ENCODE measurements at places on chromosomes 7 and 10. TPM values are rescaled to one million over a fixed set of nuclear protein-coding genes. Genes with fewer than 3 reads are reported as not detected.

The CTAGE8 gene
- total RNA-seq = 2.5 TPM

The DENND2A gene
- 7.4 TPM for total RNA-seq

The PCLO gene
- total RNA-seq = 6.9 TPM

- DNase-seq = no peak
These were observed 27.0 kb downstream of the DLD start for GRCh38 chr7:107917763-107918651.

GRCh38 chr10:60817398-60817805 lies 39.1 kb downstream of the CDK1 start:
- no peak for DNase-seq

DNA sequence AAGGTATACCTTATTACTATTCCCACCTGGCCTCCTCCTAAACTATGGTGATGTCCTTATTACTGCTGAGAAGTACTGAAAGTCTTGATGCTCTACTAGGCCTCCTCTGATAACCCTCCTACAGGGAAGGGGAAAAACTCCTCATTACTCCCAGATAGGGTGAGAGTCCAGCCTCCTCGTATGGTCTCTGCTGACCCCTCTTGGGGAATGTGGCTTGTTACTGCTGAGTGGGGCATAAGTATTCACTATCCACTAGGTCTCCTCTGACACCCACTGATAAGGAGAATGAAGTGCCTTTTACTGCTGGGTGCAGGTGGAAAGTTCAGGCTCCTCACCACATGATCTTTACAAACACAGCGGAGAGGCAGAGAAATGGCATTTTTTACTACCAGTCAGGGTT lies 222.9 kb downstream of the CHRM2 start:
- DNase-seq = no peak

DNA sequence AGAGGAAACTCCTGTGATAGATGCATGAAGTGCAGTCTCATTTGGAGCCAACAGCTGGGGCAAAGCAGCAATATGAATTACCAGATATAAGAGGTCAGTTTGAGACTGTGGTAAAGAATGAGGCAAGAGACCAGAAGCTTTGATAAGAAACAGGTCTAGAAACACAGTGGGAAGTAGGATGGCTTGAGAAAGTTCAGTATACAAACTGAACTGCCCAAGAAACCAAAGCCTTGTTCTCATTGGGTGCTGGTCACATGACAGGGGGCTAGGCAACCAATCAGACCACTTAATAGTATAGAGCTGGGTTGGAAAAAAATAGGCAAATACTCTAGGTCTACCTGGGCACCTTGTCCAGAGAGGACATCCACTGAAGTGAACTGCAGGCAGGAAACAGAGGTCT lies 46.2 kb upstream of the PLCE1 start:
- DNase-seq = no peak

DNA sequence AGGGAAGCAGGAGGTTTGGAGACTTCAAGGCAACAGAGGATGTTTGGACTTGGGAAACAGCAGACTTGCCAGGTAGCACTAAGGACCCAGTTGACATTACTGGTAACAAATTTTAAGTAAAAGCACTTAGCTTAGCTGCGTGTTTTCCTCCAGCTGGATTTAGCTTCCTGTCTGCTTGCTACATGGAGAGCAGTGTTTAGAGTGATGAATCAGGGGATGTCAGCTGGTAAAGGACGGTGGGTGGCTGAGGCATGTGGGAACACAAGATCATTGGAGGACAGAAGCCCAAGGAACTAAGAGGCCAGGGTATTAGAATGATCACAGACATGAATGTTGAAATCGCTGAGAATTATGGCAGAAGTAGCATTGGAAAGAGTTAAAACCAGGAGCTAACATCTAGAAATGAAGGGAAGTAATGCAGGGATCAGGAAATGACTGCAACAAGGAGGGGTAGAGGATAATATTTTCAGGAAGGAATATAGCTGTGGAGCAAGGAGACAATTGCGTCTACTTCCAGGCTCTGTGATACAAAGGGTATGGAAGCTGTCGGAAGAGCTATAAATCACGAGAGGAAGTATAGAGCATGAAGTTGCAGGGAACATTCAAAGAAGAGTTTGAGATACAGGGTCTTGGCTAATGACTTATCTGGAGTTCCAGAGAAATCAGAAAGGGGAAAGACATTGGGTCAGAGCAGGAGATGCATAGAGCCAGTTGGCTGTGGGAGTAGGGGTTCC lies 34.4 kb downstream of the CALD1 start:
- DNase-seq = no peak

GRCh38 chr10:114581071-114581470 lies 77.0 kb downstream of the ABLIM1 start:
- DNase-seq = no peak

DNA sequence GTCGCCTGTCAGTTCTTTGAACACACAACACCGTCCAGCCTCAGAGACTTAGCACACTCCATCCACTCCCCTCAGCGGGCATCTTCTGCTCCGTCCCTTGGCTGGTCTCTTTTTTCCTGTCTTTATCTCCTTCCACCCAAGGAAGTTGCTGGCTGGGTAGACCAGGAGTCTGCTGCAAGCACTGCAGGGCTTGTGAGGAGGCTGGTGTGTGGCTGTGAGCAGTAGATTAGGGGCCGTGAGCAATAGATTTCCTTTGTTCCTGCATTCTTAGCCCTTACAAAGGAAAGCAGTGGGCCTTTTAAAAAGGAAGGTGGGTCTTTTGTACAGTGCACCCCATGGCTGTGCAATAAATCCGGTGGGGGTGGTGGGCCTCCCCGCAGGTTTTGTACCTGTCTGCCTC lies 100.3 kb upstream of the BTBD16 start:
- no peak for DNase-seq

DNA sequence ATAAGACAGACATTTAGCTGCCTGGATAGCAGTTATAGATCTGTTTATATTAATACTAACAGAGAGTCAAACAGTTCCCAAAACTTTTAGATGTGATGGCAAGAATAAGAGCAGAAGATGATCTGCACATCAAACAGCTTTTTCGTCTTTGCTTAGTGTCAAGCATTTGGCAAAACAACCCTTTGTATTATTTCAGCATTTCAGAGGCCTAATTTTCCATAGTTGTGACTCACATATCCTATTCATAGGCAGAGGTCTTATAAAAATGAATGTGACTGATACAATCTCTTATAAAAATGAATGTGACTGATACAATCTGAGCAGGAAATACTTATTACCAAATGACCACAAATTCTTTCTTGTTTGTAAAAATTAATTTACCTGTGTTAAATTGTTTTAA lies 71.2 kb downstream of the LRRTM3 start:
- DNase-seq = no peak

GRCh38 chr7:69002416-69002815 lies 595.9 kb upstream of the AUTS2 start:
- no peak for DNase-seq

DNA sequence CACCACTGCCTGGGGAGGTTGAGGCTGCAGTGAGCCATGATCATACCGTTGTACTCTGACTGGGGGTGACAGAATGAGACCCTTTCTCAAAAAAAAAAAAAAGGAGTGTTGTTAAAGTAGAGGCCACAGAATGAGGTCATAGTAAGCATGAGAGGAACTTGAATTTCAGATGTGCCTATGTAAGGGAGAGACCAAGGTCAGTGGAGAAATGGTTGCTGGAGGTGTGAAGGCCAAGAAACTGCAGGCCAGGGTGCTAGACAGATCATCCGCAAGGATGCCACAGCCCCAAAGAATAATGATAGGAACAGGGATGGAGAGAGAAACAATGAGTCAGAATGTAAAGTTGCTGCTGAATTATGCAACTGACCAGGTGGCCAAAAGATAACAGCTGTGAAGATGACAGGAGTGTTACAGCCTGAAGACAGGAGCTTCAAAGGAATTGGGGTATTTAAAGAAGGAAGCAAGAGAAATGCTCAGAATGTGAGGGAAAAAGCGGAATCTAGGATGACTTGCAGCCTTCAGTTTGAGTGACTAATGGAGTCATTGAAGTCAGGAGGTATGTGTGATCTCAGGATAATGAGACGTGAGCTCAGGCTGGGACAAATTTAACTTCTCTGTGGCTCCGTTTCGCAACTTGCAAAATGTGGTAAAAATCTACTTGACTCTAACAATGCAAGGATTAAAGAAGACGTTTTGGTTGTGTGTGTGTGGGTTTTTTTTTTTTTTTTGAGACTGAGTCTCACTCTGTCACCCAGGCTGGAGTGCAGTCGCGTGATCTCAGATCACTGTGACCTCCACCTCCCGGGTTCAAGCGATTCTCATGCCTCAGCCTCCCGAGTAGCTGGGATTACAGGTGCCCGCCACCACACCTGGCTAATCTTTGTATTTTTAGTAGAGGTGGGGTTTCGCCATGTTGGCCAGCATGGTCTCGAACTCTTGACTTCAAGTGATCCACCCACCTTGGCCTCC lies 22.2 kb downstream of the TYW1B start:
- no peak for DNase-seq

Data from colonic mucosa (tissue), 4 donors.